ENCODE measurements at places on chromosomes 11 and 22. TPM values are rescaled to one million over a fixed set of nuclear protein-coding genes. Genes with fewer than 3 reads are reported as not detected.

- no peak for DNase-seq
These were observed 131.1 kb upstream of the NCAM1 start for GRCh38 chr11:112829971-112830654.

DNA sequence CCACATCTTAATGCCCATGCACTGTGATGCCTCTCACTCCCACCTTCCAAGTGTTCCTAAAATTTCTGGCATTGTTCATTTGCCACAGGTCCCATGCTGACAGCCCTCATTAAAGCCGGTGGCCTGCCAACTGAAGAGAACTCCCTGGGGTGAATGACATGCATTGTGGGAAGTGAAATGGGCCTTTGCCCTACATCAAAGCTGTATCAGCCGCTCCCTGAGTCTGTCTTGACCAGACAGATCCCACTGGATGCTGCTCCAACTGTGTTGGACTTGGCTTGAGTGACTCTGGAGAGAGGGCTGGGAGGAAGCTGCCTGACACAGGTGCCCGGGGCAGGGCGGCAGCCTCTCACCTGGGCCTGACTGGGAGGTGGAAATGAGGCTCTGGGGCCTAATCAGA lies 8.8 kb upstream of the SEC14L4 start:
- no peak for DNase-seq

DNA sequence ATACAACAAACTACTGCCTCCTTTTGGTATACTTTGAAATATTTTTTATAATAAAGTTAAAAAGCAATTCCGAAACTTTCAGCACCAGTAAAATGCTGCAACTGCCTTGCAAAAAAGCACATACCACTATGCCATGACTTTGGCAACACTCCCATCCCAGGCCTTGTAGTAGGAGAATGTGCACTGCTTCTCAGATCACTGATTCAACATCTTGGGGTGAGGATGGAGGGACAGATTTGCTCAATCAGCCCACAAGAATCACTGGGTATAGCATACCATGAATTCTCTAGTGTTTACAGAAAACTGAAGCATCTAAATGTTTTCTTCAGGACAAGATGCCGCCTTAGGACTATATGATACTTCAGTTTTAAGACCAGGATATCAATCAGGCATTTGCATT lies 14.9 kb downstream of the EIF4ENIF1 start:
- no peak for DNase-seq

- DNase-seq: peak; percentile 77
These were observed 4.7 kb downstream of the FEN1 start for GRCh38 chr11:61797263-61797944.

DNA sequence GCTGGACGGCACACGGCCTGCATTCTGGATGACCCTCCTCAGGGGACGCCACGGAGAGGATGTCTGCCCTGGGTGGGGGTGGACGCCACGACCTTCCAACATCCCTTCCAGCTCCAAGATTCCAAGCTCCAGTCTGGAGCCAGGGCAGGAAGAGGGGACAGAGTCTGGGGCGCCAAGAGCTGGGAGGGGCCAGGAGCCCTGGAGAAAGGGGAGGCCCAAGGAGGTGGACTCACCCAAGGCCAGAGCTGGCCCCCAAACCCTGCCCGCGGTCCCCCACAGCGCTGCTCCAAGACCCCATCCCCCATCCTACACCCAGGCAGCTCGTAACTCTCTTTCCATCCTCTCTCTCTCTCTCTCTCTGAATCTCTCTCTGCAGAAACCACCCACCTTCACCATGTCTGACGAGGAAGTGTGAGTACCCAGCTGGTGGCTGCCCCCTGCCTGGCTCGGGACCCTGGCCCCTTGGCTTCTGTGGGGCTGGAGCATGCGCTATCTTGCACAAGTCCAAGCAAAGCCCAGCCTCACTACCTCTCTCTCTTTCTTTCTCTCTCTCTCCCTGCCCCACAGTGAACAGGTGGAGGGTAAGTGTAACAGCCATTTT lies 3.1 kb downstream of the TNNT3 start:
- no peak for DNase-seq

The ARHGAP20 gene
- not detected for total RNA-seq

GRCh38 chr11:118443590-118444218 lies 7.4 kb downstream of the KMT2A start:
- DNase-seq: no peak

The POLR2F gene
- 53.1 TPM for total RNA-seq

- DNase-seq: no peak
These were observed 44.4 kb downstream of the CHRDL2 start for GRCh38 chr11:74686792-74687191.

- DNase-seq: no peak
These were observed 10.4 kb upstream of the GLYAT start for GRCh38 chr11:58742140-58742539.

- no peak for DNase-seq
These were observed 8.1 kb upstream of the SLC35E4 start for GRCh38 chr22:30627471-30627870.

DNA sequence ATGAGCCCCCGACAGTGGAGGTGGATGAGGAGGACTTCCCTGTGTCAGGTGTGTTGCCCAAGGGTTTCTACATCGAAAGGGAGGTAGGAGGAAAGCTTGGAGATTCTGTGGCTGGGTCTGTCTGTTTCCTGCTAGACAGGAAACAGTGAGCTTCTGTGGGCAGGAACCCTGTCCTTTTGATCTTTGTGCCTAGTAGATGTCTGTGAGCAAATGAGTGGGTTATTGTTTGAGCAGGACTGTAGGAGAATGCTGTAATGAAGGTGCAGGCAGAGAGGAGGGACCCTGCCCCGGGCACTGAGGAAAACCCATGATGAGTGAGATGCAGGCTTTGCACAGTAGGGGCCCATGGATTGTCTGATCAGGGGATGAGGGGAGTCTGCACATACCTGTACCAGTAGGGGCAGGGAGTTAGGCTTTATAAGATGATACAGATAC lies 14.0 kb downstream of the USP35 start:
- no peak for DNase-seq

GRCh38 chr22:19525116-19525660 lies 978 bp upstream of the CLDN5 start:
- DNase-seq: no peak

DNA sequence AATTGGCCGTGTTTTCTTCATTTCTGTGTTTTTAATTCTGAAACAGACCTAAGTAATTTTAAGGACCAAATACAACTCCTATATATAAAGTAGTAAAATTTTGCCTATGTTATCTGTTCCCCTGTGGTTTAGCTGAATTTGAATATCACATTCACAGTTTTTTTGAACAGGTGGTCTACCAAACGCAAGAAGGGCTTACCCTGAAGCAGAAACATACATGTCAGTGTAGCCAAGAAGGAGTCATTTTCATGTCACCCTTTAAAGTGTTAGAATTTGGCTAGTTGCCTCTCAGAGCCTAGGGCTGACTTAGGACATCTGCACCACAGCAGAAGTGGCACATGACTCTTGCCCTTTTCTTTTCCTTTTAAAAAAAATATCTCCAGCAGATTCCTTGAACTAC lies 34.3 kb downstream of the MYBPC3 start:
- no peak for DNase-seq

The CRYAB gene
- total RNA-seq: not detected

GRCh38 chr11:115606498-115607220 lies 102.4 kb upstream of the CADM1 start:
- DNase-seq: no peak

DNA sequence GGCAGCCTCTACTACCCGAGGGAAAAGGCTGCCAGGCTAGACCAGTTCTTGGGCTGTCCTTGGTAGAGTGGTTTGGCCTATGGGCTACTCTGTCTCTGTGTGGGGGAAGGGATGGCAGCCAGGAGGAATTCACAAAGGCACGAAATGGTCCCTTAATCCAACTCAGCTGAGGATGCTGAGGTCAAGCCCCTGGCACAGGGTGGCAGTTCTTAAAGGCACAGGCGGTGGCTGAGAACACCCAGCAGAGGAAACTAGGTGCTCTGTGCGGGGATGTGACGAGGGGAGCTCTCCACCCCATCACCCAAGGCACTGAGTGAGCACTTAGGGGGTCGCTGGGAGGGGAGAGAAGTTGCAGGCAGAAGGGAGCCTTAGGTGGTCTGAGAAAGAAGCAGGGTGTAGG lies at the start of gene MFRP:
MFRP (minus strand) TSS at position 101 of the 400 bp plus-strand sequence. CDS start 192 bp downstream, outside the sequence.
- no peak for DNase-seq

The ANGPTL5 gene
- not detected for total RNA-seq

DNA sequence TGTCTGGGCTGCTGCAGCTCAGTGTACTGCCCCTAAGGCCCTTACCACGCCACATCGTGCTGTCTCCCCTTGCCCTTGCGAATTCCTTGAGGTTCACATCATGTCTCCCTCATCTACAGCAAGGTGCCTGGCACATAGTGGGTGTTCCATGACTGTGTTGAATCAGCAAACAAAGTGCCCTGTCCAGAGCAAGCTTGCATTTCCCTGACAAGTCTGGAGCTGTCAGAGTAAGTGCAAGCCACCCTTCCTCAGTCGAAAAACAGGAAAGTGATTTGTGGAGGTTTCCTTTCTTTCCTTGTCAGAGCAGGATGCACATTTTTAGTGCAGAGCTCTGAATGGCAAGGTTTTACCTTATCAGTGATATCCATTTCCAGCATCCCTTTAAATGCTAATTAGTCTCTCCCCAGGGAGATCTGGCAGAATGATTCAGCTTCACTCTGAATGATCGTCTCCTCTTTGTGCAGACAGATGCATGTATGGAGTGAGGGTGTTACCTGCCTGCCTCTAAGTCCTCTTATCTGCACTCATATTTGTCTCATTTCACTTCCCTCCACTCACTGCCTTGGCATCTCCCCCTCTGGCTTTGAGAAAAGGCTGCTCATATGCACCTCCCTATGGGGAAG lies 331.2 kb downstream of the TMEM135 start:
- peak; percentile 40 for DNase-seq

DNA sequence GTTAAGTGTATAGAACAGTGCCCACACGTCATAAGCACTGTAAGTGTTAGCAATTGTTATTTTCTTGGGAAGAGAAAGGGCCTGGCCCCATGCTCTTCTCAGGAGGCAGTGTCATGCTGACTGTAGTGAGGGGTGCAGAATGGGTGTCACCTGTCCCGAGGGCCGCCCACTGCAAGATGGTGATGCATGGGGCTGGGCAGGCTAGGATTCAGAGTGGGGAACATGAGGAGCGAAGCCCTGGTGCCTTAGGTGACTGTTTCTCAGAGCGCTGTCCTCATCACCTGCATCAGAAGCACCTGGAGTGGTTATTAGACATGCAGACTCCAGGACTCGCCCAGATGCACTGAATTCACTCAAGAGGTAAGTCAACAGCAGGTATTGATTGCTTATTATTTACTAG lies 101.0 kb upstream of the PARVA start:
- no peak for DNase-seq

DNA sequence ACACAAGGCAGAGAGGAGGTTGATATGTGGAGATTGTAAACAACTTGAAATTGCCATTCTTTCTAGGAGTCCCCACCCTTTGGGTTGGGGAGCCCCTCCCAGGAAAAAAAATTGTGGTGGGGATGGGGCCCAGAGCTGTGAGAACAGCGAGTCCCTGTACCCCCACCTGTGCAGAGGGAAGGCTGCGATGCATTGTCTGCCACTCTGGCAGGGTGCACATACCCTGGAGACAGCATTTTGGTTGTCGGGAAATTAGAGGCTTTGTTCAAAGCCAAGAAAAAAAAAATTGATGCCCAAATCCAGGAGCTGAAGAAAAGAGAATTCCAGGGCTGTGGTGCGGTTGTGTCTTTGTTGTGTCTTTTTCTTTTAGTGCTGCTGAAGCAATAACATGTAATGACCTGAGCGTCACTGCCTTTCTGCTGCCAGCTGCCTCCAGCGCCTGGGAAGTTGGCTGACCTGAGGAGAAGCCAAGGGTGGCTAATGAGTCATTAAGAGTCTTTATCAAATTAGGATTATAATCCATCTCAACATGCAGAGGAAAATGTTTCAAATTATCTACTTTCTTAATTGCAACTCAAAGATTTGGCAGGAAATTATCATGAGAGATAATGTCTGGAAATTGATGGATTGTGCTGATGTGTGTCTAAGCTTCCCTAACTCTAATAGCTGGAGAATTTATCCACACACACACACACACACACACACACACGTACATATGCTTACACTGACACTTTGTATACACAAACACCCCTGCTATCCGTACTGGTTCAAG lies 8.0 kb upstream of the PKNOX2 start:
- DNase-seq: no peak

- DNase-seq: no peak
These were observed 10.1 kb downstream of the C22orf23 start for GRCh38 chr22:37943136-37943824.

- no peak for DNase-seq
These were observed 525.6 kb downstream of the INSC start for GRCh38 chr11:15640318-15640717.

The OR4D11 gene
- total RNA-seq: not detected

- DNase-seq: no peak
These were observed 24.5 kb upstream of the CACNG2 start for GRCh38 chr22:36727927-36728488.

- DNase-seq: no peak
These were observed 11.0 kb upstream of the AMOTL1 start for GRCh38 chr11:94757037-94757735.

GRCh38 chr11:118909619-118910308 lies 16.0 kb downstream of the BCL9L start:
- no peak for DNase-seq

- DNase-seq: no peak
These were observed 11.3 kb downstream of the FAR1 start for GRCh38 chr11:13679768-13680167.

DNA sequence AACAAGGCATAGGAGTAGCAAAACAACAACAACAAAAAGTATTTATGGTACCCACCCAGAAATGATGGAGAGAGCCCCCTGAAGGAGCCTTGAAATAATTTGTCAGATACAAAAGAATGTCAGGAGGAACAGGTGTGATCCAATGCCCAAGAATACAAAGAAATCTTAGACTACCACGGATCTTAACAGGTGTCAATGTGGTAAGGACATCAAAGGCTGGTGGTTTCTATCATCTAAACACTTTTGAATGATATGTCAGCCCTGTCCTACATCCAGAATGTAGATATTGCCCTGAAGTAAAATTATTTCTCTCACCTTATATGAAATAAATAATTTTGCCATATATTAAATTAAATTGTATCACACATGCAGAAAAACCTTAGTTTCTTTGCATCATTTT lies 386.4 kb upstream of the ANO5 start:
- no peak for DNase-seq

DNA sequence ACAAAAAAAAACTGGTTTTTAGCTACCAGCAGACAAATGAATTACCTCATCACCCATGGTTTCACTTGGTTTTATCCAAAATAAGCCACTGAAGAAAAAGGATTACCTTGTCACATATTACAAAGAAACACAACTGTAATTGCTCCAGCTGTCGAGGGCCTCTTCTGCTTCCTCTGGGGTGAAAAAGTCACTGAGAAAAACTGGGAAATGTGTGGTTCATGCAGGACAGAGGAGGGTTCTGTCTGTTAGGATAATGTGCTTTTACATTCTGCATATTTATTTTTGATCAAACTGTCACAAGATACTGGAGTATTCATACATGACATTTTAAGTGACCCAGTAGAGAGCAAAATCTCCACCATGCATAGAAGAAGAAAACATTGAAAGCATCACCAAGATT lies 211.7 kb downstream of the NAV2 start:
- DNase-seq: no peak

The OR56A1 gene
- not detected for total RNA-seq

Data from A172 (cell line).